GM12865 (cell line): ENCODE measurements at places on chromosomes 12 and 14.

DNA sequence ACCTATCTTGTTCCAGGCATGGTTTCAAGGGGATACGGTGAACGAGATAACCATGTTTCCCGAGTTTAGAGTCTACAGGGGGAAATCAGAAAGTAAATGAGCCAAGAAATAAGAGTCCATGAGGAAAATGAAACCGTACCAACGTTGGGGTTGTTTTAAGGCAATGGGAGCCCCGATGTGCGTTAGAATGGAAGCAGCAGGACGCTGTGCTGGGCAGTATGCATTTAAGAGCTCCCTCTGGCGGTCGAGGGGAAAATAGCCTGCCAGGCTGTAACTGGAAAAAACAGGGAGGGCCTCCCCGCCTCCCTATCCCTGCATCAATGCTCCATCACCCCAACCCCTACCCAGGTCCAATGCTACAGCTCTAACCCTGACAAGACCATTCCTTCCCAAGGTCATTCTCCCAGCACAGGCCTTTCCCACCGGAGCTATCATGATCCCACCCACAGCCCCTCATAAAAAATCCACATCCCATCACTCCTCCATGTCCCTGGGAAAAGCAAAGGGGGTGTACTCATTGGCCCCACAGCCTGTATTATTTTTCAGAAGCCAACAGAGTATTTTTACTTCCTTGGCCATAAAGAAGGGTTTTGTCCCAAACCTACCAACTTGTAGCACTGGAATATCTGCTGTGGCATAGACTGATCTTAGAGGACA is 226.3 kb upstream of the NOS1 start:
- peak; percentile 57 for DNase-seq

DNA sequence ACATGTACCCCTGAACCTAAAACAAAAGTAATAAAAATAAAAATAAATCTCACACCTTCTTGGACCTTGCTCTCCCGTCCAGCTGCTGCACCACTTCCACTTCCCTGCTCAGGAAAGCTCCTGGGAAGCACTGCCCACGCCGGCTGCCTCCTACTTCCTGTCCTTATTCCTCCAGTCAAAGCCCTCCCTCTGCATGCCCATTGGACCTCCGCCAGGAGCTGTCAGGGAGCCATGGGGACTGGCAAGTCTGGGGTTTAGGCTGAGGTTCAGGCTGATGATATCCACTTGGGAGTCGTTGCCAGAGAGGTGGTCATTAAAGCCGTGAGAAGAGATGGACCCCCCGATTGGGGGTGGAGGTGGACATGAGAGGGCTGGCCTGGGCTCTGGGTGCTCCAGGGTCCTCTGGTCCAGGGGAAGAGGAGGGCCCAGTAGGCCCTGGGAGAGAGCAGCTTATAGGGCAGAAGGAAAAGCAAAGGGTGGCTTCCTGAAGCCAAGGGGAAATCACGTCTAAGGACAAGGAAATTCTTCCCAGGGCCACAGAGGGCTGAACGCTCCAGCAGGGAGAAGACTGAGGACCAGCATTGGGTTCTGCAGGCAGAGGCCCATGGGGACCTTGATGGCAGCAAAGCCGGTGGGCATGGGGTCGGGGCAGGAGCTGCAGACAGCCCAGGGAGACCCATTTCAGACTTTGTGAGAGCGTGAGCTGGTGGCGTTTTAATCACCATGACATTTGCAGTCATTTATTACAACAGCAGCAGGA is 78.7 kb downstream of the FZD10 start:
- no peak for DNase-seq

- no peak for DNase-seq
Measured at GRCh38 chr12:76008428-76008827, 23.1 kb downstream of the PHLDA1 start.

DNA sequence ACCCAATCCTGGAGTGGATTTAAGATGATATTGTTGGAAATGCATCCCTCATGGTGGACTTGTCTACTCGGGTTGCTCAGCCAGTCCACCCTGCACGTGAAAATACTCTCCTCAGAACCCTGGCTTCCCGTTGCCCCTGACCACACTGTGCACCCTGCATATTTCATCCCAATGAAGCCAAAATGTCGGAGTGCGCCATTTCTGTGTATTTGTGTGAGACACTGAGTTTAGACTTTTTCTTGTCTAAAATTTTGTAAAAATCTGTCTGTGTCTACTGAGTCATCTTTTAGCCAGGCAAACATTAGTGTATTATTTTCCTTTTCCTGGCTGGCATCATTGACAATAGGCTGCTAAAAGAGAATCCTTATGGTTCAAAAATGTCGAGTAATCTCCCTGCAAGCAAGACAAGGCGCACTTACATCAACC is 485 bp upstream of the PNMA1 start:
- no peak for DNase-seq

DNA sequence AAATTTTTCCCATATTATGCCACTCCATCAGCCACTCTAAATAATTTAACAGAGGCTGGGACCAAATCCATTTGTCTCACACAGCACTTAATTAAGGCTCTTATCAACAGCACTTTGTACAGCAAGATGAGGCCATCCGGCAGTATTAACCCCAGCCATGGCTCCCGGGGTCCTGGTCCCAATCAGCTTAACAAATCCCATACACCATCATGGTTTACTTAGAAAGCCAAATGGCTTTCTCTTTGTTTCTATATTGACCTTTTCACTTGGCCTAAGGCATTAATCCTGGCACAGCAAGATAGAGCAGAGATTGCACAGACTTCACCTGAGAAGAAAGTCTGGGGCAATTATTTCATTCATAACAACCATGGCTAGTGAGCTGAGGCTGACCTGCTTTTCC is 38.6 kb downstream of the SPTSSA start:
- no peak for DNase-seq

DNA sequence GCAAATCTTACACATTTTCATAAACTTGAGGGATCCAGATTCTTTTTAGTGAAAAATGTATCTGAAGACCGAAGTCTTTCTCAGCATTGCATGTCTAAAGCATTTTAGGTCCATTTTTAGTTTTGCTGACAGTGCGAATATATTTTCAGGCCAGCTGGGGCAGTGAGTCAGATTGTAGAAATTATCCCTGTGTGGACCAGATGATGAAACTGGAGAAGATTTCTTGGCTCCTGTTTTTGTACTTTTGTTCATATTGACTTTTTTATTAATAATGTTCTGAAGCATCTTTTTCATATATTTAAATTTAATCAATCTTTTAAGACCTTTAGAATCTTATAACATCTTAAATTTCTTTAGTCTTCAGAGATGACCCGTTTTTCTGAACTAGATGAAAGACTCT is 173.1 kb downstream of the FLRT2 start:
- no peak for DNase-seq

- DNase-seq: peak; percentile 52
Measured at GRCh38 chr12:97452230-97452629, 10.4 kb upstream of the RMST start.

DNA sequence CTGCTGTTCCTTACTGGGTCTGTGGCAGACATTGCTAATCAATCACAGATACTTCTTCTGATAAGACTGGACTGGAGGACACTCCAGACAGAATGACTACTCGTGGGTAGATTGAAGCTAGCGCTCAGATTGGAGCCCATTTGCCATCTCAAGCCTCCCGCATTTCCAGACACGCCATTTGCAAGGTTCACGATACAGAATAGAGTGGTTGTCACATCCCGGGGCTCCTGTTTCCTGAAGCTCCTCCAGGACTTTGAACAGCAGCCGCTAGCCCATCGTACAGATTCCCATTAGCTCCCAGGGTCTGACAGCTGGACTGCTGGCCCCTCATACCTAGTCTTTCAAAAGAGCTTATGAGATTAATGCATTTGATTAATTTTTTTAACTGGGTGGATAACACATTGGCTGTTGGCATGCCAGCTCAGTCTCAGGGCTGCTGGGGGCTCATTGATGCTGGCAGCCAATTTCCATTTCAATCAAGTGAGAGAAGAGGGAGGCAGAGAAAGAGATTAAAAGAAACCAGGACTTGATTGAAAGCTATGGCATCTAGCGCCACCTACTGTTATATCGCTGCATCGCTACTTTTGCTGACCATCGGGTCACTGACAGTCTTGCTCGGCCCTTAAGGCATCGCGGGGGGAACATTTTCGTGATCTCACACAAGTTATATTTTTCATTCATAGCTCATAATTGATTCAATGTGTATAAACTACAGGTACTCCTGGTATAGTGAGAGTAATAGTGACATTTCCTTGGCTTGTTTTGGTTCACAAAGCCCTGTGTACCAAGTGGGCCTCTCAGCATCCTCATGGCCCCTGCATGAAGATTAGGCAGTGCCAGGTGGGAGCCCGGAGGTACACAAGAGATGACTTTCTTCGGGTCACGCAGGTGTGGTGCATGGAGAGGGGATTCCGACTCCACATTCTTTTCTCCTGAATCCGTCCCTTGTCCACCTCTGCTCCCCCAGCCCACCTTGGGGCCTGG is 78.6 kb downstream of the CCDC60 start:
- peak; percentile 79 for DNase-seq

DNA sequence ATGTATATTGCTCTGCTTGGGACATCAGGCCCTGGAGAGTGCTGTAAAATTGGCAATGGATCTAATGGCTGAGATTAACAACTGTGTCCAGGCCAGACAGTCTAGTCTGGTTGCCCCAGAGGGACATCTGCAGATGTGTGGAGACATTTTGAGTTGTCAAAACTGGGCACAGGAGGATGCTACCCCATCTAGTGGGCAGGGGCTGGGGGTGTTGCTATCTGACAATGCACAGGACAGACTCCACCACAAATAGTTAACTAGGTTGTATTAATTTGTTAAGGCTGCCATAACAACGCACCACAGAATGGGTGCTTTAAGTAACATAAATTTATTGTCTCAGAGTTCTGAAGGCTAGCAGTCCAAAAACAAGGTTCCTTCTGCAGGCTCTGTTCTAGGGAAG is 302.5 kb upstream of the AMIGO2 start:
- DNase-seq: no peak

GRCh38 chr12:94098466-94098865 is 49.9 kb upstream of the PLXNC1 start:
- no peak for DNase-seq

- DNase-seq: no peak
Measured at GRCh38 chr14:81165188-81165587, 55.6 kb downstream of the GTF2A1 start.

GRCh38 chr14:28755198-28755815 is 11.3 kb upstream of the FOXG1 start:
- DNase-seq: no peak

DNA sequence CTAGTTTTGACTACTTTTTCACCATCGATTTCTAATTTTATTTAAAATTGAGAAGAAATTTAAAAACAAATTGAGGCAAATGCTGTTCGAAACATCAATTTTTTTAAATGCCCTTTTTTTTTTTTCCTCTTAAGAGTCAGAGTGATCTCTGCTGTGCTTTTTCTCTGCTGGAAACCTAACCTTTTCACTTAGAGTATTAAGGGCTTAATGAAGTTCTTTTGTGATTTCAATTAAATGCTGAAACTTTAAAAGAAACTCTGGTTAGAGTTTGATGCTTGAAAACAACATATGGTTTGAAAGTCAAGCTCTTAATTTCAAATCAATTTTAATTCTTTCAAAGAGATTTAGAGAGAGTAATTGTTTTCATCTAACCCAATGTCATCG is 171.8 kb downstream of the TMTC2 start:
- DNase-seq: no peak

DNA sequence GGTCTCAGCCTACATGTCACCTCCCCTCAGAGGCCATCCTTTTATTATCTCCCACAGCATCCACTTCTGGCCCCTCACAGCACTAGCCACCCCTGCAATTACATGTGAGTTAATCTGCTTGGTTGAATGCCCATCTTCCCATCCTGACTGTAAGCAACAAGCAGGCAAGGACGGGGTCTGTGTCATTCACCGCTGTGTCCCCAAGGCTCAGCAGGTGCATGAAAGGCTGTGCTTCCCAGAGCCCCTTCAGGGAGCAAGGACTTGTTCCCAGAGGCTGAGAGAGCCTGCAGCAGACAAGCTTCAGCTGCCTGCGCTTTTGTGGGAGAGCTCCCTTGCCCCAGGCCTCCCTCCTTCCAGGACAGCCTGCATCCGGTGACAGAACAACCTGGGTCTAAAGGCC is 172.7 kb upstream of the GSC start:
- no peak for DNase-seq

DNA sequence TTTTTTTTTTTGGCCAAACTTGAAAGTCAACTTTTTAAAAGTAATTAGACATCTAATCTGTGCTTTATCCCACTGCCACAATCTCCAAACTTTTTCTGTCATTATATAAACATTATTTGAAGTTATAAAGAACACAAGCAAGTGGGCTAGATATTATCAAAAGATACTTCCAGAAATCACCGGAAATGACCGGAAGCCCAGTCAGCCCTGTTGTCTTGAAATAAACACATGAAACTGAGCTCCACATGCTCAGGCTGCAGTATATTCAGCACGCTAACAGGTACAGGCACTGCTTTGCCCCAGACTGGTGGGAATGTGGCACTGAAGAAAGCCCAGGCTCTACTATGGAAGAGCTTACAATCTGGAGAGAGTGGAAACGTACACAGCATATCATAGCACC is 158.9 kb upstream of the PLEKHG7 start:
- peak; percentile 72 for DNase-seq

DNA sequence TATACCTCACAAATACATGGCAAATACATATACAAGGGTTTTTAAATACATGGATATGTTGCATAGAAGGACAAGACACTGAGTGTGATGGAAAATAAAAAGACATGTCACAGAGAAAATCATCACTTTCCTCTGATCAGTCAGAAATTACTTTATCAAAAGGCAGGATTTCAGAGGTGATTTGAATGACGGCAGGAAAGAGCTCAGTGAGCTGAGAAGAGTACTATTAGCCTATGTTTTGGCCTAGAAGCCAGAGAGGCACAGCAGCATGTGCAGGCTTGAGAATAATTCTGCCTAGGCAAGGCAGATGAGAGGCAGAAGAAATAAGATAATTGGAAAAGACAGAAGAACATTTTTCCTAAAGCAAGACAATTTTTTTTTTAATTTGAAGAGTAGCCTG is 94.9 kb downstream of the BCAT1 start:
- no peak for DNase-seq

DNA sequence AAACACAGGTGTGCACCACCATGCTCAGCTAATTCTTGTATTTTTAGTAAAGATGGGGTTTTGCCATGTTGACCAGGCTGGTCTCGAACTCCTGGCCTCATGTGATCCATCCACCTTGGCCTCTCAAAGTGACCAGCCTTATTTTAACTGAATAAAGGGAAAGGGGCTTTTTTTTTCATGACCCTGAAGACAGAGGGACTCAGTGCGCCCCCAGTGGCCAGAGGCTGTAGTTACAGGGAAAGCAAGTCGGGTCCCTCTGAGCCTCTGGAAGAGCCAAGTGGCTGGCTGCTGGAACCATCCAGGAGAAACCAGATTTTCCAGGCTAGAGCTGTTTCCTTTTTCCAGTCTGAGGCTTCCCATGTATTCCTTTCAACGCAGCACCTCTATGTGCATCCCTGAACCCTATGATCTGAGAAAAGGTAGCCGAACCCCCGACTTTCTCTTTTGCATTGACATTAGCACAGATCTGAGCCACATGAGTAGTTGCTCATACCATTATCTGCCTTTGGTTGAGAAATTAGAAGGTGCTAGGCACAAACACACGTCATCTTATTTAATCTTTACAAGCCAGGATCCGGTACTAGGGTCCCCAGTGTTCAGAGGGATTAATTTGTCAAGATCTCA is 342.7 kb downstream of the CACNA1C start:
- peak; percentile 46 for DNase-seq
